ENCODE measurements at places on chromosomes 12 and 14.

- no peak for DNase-seq
Measured at GRCh38 chr12:3081886-3082285, 4.7 kb downstream of the TSPAN9 start.

DNA sequence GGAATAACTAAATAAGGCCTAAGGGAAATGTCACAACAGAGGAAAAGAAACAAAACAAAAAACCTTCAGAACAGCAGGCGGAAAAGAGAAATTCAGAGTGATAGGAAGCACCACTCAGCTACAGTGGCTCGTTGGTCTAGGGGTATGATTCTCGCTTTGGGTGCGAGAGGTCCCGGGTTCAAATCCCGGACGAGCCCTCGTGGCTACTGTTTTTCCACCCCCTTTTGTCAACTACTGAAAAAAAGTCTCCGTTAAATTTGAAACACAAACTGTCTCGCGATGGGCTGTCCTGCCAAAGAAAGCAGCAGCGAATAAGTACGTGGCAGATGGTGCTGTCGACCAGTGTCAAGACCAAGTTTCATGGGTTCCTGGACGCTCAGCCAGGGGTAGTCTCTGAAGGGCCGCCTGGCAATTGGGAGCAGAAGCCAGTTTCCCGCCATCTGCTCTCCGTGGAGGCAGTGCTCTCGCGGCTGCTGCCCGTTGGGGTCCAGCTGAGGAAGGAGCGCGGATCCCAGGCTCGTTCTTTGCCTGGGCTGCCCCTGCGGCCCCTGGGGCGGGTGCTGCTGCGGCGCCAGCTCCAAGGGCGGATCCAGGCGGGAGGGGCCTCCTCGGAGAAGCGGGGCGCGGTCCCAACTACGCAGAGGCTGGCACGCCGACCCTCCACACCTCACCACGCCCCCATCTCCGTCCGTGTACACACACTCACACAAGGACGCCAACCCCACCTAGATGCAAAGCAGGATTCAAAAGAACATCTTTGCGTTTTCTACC is at the start of gene RNASE4:
TSS of gene RNASE4 (plus strand) at position 670 of the 771 bp plus-strand sequence. CDS start 14,812 bp downstream, outside the sequence.
- peak; percentile 93 for DNase-seq

- DNase-seq, result peak; percentile 34
Measured at GRCh38 chr12:52155048-52155868, 36.6 kb downstream of the KRT80 start.

DNA sequence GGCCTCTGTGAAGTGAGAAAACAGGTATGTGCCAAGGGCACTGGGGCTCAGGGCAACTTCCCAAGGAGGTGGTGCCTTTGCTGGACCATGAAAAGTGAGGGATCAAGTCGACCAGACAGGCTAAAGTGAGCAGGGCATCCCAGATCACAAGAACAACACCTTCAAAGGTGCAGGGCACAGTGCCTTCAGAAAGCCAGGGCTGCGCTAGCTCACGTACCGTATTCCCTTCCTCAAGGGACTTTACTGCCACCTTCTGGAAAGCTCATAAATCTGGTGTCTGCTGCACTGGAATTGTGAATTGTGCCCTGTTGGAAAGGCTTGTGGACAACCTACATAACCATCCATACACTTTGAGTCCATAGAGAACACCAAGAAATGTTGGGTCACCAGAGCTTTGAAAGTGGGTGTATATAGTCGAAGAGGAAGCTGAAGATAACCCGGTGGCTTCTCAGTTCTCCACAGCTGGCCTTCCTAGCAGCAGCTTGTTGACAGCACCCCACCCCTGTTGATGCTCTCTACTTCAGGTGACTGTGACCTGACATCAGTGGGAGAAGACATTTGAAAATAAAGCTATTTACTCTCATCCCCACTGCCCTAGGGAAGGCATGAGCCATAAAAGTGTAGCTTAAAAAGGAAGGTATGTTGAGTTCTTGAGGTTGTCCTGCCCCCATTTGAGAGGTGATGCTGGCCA is 24.5 kb downstream of the FIGNL2 start:
- DNase-seq, result peak; percentile 66

- no peak for DNase-seq
Measured at GRCh38 chr12:52266514-52266913, 7.9 kb upstream of the KRT86 start.

DNA sequence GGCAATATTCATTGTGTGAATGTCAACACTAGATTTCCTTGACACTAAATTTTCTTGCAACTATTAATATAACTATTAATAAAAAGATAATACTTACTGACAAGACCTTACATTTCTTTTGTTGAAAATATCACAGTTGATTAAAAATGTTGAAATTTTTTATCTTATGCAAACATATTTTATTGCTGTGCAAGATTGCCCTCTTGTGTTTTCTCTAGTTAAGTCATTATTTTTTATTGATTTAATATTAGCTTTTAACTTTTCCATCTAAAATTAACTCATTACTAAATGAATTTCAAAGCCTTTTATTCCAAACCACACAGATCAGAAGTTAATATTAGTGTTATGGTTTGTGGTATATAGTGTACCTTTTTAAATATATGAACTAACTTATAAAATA is 11.7 kb upstream of the NAA30 start:
- DNase-seq, result no peak

GRCh38 chr12:54148560-54149429 is 40.0 kb downstream of the SMUG1 start:
- DNase-seq, result no peak
